Fibroblast of skin of back (primary cell): ENCODE measurements at places on chromosomes 6 and 20.
A peak's percentile ranks its signal among the peaks of the same experiment; 100 is the strongest.

- no peak for DNase-seq
Measured at GRCh38 chr6:11333132-11333849, 100.8 kb upstream of the NEDD9 start.

DNA sequence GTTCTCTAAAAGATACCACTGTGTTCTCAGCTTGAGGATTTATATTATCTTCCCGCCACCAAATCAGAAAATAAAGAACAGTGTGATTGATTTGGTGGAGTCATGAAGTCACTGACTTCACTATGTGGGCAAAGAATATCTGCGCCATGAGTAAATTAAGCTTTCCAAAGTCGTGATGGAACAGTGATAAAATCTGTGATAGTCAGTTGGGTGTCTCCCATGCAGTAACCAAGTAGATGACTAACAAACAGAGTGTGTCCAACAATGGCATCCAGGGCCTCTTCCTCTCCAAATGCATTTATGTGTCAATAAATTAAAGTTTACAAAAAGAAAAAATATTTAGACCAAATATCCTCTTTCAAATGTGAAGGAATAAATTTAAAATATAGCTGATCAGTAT, 87.0 kb upstream of the DST start:
- DNase-seq = peak; percentile 75

- peak; percentile 21 for DNase-seq
Measured at GRCh38 chr6:138485586-138486248, 13.6 kb downstream of the NHSL1 start.

GRCh38 chr6:127015858-127016257, 102.6 kb upstream of the RSPO3 start:
- no peak for DNase-seq

- no peak for DNase-seq
Measured at GRCh38 chr6:2734488-2735166, 16.1 kb downstream of the MYLK4 start.

- no peak for DNase-seq
Measured at GRCh38 chr6:8828376-8828775, 393.0 kb upstream of the SLC35B3 start.

- DNase-seq = no peak
Measured at GRCh38 chr20:21126581-21126870, 644 bp downstream of the KIZ start.

- no peak for DNase-seq
Measured at GRCh38 chr6:42967228-42967627, 6.7 kb downstream of the GNMT start.

DNA sequence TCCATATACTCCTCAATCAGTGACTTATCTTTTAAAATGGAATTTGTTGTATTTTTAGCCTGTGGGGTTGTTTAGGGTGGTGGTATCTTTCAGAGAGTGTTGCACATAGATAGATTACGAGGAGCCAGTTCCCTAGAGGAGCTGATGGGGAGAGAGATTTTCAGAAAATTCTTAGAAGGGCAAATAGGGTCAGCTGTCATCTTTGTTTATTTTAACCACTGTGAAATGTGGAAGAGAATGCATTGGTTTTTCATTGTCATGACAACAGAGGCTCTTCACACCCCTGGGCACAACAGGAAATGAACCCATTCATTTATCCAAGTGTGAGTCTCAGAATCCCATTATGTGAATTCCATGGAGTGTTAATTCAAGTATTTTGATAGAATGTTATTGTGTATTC, 188.4 kb downstream of the JARID2 start:
- DNase-seq = peak; percentile 35

- no peak for DNase-seq
Measured at GRCh38 chr20:47296950-47297349, 59.5 kb downstream of the ZMYND8 start.

DNA sequence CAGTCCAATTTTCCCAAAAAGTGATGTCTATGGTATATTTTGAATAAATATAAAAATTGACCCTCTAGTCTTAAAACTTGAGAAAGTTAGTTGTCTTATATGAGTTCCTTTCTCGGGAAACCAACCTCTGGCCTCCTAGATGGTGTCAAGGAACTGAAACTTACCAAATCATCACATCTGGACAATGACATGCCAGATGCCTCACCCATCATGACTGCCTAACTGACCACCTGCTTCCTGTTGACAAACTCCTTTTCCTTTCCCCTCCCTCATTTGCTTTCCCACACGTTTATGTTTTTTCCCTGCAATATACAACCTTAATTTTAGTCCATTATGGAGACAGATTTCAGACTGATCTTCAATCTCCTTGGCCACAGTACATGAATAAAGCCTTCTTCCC, 731.0 kb downstream of the EPHA7 start:
- no peak for DNase-seq

DNA sequence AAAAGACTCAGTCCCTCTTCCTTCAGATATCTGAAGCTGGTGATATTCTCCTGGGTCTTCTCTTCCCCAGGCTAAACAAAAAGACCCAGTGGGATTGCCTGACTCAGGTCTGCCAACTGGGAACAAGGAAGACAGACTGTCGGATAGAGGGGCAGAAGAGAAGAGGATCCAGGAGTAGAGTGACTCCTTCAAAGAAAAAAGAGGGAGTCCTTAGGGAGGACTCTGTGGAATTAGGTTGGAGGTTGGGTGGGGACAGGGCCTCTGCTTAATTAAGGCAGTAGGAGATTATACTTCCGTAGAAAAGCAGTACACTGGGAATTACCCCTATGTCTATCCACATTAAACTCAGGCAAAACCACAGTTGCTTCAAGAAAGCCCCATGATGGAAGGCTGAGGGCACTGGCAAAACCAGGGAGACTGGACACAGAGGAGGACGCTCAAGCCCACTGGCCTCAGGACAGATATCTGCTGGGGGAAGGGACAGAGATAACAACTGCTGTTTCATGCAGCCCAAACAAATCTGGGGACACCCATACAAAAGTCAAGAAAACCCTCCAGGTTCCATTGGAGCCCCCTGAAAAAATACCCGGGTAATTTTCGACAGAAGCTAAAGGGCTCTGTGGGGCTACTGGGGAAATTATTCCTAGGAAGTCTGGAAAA, 5.7 kb downstream of the BCL2L1 start:
- DNase-seq = no peak

- no peak for DNase-seq
Measured at GRCh38 chr6:117771403-117771802, 96.1 kb downstream of the NUS1 start.

DNA sequence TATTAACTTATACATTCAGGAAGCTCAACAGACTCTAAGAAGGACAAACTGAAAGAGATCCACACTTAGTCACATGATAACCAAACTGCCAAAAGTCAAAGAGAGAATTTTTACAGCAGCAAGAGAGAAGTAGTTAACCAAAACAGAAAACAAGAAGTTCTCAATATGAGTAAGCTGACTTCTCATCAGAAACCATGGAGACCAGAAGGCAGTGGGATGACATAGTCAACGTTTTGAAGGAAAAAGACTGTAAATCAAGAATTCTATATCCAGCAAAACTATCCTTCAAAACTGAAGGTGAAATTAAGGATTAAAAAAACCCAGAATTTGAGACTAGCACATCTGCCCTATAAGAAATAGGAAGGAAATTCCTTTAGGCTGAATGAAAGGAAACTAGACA, 60.4 kb downstream of the COL19A1 start:
- DNase-seq = no peak

DNA sequence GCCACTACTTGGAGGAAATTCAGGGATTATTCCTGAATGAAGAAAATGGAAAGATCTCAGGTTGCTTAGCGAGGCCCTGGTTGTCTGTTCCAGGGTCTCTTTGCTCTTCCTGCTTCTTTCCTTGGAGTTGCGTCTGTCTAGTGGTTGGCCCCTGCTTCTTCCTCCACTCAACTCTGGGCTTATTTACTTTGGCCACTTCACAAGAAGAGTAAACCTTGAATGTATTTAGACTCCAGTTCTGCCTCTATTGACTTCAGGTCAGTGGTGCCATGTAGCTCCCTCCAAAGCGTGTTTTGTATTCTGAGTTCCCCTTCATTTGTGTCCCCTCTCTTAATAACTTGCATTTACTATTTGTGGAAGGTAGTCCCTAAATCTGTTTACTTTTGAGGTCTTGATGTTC, 456.5 kb downstream of the UTRN start:
- no peak for DNase-seq

DNA sequence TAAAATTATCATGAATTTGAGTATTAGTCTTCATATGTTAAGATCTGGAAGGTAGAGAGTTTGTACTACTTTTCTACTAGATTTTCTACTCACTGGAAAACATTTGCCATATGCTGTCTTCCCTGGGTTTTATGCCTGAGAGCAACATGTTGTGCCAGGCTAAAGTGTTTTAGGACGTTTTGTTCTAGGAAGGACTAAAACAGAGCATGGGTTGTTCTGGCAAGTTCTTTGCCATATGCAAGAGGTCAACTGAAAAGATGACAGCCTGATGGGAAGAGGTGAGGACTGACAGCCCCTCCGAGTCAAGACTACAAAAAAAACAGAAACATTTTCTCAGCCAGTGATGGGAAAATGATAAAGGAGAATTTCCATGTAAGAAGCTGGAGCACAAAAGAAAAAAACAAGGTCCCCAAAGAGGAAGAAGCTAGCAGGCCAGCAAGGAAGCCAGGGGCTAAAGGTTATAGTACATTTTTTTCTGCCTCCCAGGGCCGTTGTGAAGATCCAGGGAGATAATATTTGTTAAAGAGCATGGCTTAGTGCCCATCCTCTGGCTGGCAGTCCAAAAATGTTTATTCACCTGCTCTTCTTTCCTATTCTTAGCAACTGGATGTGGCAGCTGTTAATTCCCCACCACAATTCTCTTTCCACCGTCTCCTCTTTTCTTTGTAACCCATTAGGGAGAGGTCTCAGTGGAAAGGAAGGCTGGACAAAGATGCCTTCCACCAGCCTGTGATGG, 7.8 kb downstream of the SCGN start:
- no peak for DNase-seq

GRCh38 chr6:20128018-20128417, 84.3 kb downstream of the MBOAT1 start:
- no peak for DNase-seq

GRCh38 chr6:90544081-90544480, 42.8 kb downstream of the MAP3K7 start:
- DNase-seq = no peak

GRCh38 chr6:163702736-163703135, 288.2 kb downstream of the QKI start:
- no peak for DNase-seq

GRCh38 chr6:165571721-165572132, 91.3 kb downstream of the PDE10A start:
- DNase-seq = peak; percentile 36

GRCh38 chr6:165223101-165223500, 86.3 kb downstream of the C6orf118 start:
- DNase-seq = peak; percentile 20

GRCh38 chr6:45420083-45420908, 42.6 kb upstream of the SUPT3H start:
- peak; percentile 39 for DNase-seq

DNA sequence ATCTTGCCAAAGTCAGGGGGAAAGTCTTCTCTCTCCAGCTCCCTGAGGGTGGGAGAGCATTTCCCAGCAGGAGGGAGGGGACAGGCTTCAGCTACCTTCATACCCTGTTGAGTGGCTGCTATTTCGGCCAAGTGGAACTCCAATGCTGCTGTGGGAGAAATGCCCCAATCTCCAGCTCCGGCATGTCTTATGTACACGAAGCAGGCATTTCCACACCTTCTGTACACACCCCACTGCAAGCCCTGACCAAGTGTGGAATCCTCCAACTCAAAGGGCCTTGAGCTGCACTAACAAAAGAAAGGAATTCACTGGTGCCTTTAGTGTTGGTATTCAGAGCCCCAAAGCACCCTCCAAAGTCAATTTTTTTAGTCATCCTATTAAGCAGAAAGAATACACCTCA, 313.6 kb upstream of the NT5E start:
- no peak for DNase-seq

DNA sequence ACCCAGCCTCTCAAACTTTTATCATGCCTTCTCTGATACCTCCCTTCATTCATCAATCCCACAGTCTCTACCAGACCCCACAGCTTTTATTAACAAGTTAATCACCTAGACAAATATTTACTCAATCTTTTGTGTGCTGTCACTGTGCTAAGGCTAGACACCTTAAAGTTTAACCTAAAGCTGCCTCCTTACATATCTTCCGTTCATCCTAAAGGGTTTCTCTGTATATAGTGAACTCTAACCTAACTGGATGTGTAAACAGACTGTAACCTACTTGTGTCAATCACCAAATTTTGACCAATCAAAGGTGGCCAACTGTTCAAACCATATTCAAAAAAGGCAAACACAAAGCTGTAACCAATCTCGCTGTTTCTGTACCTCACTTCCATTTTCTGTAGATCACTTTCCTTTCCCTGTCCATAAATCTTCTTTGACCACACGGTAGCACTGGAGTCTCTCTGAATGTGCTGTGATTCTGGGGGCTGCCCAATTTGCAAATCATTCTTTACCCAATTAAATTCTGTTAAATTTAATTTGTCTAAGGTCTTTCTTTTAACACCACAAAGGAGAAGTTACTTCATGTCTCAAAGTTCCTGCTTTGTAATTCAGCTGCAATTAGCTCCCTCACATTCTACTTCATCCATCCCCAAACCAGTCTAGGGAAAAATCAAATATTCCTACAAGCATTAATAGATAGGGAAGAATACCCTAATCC, 72.5 kb downstream of the ARHGAP18 start:
- no peak for DNase-seq

- DNase-seq = no peak
Measured at GRCh38 chr6:169893624-169894023, 142.2 kb downstream of the ERMARD start.

GRCh38 chr6:143536866-143537691, 25.6 kb upstream of the FUCA2 start:
- peak; percentile 68 for DNase-seq

- peak; percentile 24 for DNase-seq
Measured at GRCh38 chr20:47680804-47681529, 104.3 kb downstream of the SULF2 start.

- peak; percentile 95 for DNase-seq
Measured at GRCh38 chr6:127300411-127300810, 33.7 kb downstream of the RNF146 start.

- no peak for DNase-seq
Measured at GRCh38 chr20:32510601-32511357, 74.4 kb downstream of the NOL4L start.

- DNase-seq = peak; percentile 49
Measured at GRCh38 chr20:12970372-12970821, 38.4 kb upstream of the SPTLC3 start.

GRCh38 chr6:31871046-31871659, 7.6 kb downstream of the SLC44A4 start:
- peak; percentile 59 for DNase-seq

DNA sequence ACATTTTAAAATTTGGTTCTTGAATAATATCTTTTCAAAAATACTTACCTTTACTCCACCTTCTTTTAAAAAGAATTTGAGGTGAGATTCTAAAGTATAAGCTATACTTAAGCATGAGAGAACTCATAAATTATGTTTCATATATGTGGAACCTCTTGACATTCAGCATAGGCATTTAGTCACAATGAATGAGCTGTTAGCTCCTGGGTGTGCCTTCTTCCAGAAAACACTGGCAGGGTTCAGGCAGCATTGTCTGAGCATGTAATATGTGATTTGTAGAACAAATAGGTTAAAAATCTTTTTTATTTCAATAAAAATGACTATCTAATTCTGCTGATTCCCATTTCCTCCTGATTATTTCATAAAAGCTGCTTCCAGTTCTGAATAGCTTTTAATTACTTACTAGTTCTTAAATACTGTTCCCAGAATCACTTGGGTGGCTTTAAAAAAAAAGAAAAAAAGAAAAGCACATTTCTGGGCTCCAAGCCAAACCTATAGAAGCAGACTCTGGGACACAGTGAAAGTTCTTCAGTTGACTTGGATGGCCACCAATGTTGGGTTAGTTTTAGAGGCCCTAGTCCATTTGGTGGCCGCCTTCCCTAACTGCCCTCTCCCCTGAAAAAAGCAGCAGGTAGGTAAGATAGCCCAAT, 20.2 kb downstream of the RNF8 start:
- peak; percentile 26 for DNase-seq
